ENCODE measurements at places on chromosomes 4 and X.

DNA sequence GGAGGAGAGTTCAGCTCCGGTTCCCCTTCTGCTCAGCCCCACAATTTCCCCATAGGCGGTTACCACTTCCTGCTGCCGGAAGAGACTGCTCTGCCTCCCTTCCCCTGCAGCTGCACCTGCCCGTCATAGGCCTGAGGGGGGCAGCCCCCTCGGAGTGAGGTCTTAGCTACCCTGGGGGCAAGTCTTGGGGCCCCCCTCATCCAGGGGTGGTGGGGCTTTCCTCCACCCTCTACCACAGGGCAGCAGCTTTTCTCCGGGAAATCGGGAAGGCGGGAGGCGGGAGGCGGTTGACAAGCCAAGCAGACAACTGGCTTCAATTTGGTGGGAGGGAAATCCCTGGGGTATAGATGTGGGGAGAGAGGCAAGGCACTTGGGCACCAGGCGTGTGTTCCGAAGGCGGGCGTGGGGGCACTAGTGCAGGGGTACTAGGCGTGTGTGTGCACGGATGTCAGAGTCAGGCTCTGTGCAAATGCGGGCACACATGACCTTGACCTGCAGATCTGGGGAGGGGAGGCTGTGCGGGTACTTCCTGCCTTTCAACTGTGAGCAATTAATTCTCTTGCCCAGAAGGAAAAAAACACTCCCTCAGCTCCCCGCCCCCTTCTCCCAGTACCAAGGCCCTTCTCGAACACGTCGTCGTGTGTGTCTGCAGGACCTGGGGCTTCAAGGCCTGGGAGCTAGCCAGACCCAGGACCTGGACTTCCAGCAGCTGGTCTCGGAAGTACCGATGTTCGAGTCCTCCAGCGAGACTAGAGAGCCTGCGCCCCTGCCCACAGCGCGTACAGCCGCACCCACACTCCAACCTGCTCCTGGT lies 1.0 kb upstream of the ARHGAP4 start:
- no peak for DNase-seq

DNA sequence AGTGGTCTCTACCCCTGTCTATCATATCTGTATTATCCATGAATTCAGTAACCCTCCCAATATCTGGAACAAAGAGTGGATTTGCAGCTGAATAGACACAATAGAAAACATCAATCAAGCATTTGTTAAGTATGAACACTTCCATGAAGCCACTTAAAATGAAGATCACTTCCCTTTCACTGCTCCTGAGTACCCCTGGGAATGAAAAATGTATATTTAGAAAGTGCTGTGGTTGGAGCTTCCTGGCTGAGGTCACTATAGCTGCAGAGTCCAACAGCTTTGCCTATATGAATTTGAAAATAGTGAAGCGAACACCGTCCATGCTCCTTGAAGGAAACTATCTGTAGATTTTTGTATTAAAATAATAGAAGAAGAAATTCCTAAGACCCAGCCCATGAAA lies 227.0 kb downstream of the DTHD1 start:
- no peak for DNase-seq

DNA sequence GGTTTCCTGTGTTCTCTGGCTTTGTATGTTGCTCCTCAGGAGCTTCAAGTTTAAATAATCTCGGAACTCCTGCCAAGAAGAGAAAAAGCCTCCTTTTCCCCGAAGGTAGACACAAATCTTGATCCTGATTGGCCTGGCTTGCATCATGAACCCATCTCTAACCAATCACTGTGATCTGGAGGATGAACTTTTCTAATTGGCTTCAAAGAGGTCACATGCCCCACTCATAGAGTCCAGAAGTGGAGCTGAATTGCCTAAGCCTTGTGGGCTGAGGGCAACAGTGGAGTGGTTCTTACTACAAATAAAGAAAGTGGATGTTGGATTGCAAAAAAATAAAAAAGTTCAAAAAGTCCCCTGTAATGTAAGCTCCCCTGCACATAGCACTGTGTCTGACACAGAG lies 245.9 kb downstream of the MID1IP1 start:
- no peak for DNase-seq

DNA sequence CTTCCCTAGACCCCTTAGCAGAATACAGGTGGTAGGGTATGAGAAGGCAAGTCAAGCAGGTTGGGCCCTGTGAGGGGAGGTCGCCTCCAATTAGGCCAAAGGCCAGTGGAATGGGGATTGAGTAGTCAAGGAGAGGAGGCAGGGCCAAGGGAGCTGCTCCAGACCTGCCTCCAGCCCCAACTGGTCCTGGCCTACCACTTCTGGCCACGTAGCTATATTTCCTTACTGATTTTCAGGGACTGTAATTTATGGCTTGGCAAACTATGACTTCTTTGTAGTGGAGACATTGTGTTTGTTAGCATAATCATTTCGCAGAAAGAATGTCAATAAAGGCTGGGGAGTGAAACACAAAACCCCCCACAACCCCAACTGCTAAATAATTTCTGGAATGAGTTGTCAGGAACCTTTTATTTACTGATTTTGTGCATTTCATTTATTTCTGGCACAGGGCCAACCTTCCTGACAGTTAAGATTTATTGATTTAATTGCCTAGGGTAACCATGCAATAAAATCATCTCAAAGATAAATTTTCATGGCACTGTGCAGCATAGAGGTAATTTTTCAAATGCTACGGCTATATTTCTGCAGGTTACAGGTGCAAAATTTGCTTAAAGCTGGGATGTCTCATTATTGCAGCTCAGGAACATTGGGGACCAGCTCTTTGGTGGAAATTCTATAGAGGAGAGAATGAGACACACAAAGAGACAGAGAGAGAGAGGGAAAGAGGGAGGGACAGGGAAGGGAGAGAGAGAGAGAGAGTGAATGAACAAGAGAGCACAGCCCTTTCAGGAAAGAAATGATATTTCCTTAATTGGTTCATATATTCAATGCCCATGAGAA lies 494.9 kb downstream of the IDS start:
- no peak for DNase-seq

All from H1 (cell line).